ENCODE measurements at places on chromosomes 13 and 19.
A peak's percentile ranks its signal among the peaks of the same experiment; 100 is the strongest.

DNA sequence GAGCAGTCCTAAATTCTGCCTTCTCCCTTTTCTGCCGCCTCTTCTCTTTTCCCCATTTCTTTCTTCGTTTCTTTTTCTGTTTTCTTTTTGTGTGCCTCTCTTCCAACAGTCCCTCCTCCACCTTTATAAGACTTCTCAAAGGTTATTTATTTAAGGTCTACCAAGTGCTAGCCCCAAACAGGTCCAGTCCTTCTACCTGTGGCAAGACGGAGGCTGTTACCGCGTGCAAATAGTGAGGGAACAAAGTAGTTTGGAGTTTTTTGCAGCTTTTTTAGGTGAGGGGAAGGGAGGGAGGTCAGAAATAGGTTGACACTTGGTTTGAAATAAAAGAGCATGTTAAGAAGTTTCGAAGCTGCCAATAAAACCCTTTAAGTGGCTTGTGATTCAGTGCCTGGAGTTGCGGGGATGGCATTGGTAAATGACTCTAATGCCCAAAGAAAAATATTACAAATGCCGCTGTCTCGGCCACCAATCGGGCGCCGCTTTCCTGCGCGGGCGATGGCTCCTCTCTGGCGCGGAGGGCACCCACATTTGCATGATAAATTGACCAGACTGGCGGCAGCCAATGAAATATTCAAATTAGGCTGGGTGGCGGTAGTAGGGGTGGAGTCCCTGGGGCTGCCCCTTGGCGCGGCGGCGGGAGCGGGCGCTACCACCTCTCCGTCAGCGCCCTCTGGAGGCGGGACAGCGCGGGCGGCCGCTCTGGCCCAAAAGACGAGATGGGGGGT is 7.5 kb upstream of the TSHZ3 start:
- peak; percentile 65 for DNase-seq

DNA sequence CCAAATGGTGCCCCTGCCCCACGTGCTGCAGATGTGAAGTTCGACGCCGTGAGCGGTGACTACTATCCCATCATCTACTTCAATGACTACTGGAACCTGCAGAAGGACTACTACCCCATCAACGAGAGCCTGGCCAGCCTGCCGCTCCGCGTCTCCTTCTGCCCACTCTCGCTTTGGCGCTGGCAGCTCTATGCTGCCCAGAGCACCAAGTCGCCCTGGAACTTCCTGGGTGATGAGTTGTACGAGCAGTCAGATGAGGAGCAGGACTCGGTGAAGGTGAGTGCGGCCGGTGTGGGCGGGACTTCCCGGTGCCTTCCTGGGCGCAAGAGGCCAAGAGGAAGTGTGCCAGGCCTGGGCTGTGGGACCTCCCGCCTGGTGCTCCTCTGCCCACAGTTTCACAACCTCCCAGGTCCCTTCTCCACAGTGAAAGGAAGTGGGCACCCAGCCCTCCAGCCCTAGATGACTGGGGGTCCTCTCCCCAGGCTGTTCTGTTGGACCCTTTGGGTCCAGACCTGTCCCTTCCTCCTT is 14.1 kb upstream of the RELB start:
- no peak for DNase-seq

DNA sequence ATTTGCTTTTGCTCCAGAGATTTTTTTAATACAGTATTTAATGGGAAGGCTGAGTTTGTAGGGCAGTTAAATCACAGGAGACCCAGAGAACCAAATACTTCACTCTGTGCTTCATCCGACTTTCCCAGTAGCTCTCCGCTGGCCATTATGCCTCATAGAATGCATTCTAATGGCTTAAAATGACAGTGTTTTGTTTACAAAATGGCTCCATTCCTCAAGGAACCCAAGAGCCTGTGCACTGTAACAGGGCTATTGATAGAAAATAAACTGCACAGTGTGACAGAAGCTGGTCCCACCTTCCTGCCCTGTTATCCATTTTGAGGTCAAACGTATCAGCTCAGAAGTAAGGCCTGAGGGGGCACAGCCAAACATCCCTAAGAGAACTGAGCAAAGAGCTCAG is 136.5 kb downstream of the RAP2A start:
- DNase-seq = no peak

DNA sequence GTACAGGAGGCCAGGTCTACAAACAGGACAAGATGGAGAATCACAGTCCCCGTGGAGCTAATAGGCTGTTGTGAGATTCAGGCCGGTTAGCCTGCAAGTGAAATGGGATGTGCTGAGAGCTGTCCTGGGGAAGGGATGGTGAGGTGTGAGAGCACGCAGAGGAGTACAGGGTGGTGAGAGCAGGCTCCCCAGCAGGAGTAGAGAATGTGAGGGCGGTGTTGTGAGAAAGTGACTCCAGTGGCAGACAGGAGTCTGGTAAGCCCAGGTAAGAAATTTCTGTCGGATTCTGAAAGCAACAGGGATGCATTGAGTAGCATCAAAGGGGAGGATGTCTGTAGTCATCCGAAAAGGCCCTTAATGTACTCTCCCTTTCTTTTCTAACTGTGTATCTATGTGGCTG is 50.7 kb upstream of the GPR183 start:
- DNase-seq = no peak

DNA sequence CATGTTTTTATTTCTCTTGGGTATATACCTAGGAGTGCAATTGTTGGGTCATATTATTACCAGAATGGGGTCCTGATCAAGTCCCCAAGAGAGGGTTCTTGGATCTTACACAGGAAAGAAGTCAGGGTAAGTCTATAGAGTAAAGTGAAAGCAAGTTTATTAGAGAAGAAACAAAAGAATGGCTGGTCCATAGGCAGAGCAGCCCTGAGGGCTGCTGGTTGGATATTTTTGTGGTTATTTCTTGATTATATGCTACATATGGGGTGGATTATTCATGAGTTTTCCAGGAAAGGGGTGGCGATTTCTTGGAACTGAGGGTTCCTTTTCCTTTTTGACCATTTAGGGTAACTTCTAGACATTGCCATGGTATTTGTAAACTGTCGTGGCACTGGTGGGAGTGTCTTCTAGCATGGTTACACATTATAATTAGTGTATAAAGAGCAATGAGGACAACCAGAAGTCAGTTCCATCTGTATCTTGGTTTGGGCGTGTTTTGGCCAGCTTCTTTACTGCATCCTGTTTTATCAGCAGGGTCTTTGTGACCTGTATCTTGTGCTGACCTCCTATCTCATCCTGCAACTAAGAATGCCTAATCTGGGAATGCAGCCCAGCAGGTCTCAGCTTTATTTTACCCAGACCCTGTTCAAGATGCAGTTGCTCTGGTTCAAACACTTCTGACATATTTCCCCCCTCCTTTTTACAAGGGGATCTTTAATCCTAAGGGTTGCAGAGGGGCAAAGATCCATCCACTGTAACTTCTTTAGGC is 41.1 kb downstream of the CEACAM1 start:
- DNase-seq = no peak
